Fibroblast of skin of right quadriceps (primary cell): ENCODE measurements at places on chromosomes 1 and 21.
A peak's percentile ranks its signal among the peaks of the same experiment; 100 is the strongest.

DNA sequence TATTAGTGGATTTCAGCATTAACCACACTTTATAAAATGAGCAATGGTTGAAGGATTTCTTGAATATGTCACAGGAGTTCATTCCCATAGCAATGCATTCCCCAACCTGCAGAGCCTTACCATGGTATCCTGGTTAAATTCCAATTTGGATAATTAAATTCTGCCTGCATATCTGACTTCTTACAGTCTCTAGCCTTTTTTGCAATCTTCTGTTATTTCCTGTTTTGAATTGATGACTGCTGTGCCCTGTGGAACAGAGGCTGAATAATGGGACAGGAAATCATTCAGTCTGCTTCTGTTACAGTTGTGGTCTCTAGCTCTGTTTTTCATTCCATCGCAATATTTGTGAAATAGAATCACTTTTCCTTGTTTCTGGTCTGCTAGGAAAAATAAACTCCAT, 1823.9 kb downstream of the PLA2G4A start:
- peak; percentile 97 for DNase-seq

- DNase-seq, result no peak
These were observed 89.6 kb upstream of the CD34 start for GRCh38 chr1:208000504-208000903.

DNA sequence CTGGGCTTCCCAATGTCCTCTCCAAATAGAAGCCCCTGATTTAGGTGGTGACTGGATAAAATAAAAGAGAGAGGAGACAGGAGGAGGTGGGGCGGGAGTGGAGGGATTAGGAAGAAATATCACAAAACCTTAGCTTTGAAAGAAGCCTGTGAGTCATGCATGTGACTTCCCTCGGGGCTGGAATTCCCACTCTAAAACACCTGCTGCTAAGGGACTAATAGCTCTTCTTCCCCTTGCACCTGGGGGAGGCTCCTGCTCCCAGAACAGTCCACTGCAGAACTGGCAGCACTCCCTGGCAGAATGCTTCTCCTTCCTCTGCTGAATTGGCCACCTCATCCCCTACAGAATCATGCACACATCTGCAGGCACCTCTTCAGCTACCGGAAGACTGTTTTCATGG, 207.2 kb downstream of the ATG4C start:
- no peak for DNase-seq

GRCh38 chr1:23927097-23927496, 13.9 kb upstream of the CNR2 start:
- no peak for DNase-seq

GRCh38 chr1:224517171-224517570, 82.6 kb upstream of the WDR26 start:
- no peak for DNase-seq

- no peak for DNase-seq
These were observed 426.5 kb upstream of the NFIA start for GRCh38 chr1:60655679-60656355.
